ENCODE measurements at places on chromosomes 13 and 19.

- DNase-seq: no peak
Observed at GRCh38 chr19:24166055-24166454, 79.1 kb downstream of the ZNF254 start.

- no peak for DNase-seq
Observed at GRCh38 chr19:21907516-21907915, 71.5 kb upstream of the ZNF43 start.

- DNase-seq: no peak
Observed at GRCh38 chr13:103272770-103273169, 206.6 kb upstream of the SLC10A2 start.

DNA sequence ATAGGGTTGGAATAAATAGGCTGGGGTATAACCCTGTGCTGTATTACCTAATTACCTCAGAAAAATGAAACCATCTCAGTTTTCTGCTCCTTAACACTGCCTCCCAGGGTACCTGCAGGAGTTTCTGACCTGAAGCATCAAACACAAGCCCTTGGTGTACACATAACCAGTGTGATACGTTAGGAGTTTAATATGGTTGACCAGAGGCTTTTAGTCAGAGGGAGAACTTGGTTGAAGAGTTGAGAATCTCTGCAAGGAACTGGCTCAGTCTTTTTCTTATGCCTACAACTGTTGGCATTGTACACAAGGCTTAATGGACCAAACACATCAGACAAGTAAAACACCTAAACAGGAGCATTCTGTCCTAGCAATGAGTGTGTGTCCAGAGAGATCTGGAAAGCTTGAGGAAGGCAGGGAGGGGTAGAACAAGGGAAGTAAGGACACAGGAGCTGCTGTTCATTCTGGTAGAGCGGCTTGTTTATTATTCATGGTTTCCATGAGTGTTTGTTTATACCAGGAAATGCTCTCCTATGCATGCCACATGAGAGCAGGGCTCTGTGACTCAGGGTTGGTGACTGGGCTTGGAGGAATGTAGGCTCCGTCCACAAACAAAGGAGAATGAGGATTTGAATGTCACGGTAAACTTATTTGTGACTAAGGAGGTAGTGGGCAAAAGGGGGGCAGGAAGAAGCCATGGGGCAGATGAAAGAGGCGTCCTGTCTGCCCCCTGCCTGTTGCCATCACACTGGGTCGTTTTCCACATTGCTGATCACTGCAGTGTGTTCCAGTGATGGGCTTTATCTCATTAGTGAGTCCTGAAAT lies 11.9 kb upstream of the SPATA13 start:
- peak; percentile 58 for DNase-seq

- DNase-seq: no peak
Observed at GRCh38 chr13:40181203-40181845, 485.1 kb downstream of the FOXO1 start.

GRCh38 chr13:94481941-94482340 lies 2.5 kb upstream of the DCT start:
- DNase-seq: peak; percentile 17

DNA sequence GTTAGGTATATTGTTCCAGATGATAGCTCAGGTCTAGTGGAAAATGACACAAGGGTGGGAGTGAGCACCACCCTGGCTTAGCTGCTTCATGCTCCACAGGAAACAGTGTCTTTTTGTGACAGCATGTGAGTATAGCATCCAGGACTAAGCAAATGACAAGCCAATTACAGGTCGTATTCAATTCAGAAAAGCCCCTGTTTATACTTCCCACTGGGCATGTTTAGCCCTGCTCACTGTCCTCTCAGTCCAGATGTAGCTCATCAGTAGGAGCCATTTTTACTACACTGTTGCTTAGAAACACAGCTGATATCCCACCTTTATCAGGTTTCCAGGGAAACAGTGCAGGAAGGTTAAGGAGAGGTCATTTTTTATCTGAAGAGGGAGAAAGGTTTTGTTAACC lies 8.0 kb downstream of the ABHD13 start:
- DNase-seq: no peak

GRCh38 chr19:17686023-17686521 lies 2.1 kb downstream of the UNC13A start:
- DNase-seq: no peak

- DNase-seq: no peak
Observed at GRCh38 chr19:49889687-49890348, 6.9 kb downstream of the IL4I1 start.

DNA sequence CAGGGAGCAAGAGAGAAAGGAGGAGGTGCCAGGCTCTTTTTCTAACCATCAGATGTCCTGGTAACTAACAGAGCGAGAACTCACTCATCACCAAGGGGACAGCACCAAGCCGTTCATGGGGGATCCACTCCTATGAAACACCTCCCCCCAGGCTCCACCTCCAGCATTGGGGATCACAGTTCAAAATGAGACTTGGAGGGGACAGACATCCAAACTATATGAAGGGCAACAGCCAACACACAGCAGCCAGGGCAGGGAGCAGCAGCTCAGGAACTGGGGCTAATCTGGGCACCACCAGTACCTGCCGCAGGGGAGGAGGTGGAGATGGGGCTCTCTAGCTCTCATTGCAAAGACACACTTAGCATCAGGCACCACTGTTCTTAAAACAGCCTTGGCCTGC lies 34.3 kb upstream of the VSTM2B start:
- no peak for DNase-seq

GRCh38 chr19:51417810-51418157 lies 342 bp upstream of the SIGLEC10 start:
- no peak for DNase-seq

DNA sequence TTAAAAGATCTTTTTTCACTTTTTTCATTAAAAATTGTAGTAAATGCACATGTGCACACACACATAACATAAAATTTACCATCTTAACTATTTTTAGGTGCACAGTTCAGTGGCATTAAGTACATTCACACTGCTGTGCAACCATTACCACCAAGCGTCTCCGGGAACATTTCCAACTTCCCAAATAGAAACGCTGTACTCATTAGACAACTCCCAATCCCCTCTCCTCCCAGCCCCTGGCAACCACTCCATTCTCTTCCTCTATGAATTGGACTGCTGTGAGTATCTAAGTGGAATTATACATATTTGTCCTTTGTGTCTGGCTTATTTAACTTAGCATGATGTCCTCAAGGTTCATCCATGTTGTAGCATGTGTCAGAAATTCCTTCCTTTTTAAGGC lies 11.6 kb downstream of the GJB2 start:
- DNase-seq: no peak

GRCh38 chr13:37534676-37535075 lies 63.9 kb downstream of the POSTN start:
- no peak for DNase-seq

DNA sequence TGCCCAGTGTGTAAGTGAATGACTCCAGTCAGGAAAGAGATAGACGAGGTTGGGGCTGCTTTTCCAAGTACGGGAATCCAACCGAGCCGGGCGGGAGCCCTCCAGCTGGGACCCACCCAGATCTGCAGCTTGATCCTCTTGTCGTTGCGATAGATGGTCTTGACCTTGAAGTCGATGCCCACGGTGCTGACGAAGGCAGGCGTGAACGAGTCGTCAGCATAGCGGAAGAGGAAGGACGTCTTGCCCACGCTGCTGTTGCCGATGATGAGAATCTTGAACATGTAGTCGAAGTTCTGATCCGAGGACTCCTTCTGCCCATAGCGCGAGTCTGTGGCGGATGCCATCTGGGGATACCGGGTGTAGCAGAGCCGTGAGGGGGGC lies 1.5 kb downstream of the RAB3A start:
- no peak for DNase-seq

DNA sequence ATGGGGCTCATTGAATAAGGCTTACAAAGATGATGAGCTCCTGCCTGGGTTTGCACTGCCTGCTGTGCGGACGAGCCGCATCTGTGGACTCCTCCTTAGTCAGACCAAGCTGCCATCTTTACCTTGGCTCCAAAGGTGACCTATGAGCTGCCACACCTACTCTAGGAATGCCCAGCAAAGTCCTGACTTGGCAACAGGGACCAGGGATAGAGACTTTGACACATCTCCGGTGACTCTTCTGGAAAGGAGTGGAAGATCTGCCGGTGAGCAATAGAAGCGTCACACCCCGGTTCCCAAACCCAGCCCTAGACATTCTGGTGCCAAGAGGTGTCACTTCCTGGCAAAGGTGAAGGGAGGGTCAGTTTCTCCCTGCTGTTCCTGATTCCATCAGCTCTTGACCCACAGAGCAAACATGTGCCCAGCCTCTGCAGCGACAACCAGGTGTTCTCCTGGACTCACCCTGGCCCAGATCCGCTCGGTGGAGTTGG lies 50.2 kb upstream of the GTF3A start:
- no peak for DNase-seq

DNA sequence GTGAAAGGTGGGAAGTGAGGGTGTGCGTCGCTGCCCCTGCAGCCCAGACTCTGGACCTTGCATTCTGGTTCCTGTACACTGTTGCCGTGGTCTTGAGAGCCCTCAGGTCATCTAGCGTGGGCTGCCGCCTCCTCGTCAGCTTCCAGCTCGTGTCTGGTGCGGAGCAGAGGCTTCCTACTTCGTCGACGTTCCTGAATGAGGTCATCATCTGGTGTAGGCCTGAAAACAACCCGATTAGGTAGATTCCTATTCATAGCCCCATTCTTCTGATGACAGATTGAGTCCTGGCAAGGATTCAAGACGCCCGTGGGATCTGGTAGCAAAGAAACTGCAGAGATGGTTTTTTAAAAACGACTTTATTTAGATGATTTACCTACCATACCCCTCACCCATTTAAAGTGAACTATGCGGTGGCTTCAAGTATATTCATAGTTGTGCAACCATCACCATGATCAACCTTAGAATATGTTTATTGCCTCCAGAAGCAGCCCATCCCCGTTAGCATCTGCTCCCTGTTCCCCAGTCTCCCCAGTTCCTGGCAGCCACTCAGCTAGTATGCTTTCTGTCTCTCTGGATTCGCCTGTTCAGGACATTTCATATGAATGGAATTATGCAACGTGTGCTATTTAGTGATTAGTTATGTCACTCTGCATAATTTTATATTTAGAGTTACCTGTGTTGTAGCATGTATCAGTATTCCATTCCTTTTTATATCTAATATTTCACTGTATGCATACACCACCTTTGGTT lies 13.8 kb downstream of the NAXD start:
- DNase-seq: no peak

DNA sequence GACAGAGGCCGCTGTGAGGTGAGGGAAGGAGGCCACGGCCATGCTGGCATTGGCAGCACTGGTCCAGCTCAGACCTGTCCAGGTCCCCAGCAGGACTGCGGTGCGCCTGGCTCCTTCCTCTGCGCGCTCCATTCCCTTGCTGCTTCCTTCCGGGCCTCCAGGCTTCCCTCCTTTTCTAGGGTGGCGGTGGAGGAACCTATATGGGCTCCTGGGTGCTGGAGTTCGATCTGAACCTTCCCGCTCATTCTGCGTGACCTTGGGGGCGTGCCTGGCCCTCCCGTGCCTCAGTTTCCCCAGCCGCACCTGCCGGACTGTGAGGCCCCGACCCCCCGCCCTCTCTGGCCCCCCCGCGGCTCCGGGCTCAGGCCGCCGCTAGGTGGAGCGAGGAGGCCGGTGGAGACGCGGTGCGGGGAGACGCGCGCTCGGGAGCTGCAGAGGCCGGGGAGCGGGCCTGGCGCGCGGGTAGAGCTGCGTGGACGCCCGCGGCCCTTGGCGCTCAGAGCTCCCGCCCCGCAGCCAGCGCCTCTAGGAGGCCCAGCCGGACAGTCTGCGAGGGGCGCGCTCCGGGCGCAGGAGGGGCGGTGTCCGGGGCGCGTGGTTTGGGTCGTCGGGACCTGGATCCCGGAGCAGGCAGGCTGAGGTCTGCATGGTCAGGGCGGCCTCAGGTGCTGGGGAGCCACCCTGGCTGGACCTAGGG lies 29.9 kb downstream of the EFNA2 start:
- no peak for DNase-seq

- DNase-seq: no peak
Observed at GRCh38 chr19:38557205-38557799, 60.5 kb downstream of the MAP4K1 start.

DNA sequence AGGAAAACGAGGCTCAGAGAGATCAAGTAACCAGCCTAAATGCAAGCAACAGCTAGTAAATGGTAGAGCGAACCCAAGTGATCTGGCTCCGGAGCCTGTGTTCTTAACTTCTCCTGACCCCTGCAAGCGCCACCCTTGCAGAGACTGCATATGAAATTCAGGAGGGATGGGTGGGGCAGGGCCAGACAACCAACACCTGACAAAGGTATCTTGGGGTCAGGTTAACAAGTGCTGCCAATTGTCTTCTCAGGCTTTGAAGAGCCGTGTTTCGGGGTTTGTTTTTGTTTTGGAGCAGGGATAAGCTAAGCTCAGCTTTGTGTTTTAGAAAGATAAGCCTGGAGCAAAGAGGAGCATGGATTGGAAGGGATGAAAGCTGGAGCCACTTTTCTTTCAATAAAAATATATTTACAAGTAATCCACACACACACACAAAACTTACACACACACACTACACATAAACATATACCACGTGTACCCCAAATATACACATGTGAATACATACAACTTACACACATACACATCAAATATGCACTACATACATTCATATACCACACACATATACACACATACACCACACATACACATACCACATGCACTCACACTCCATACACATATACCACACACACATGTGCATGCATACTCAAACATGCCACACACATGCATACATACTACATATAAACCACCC lies 722.0 kb downstream of the DIAPH3 start:
- no peak for DNase-seq

DNA sequence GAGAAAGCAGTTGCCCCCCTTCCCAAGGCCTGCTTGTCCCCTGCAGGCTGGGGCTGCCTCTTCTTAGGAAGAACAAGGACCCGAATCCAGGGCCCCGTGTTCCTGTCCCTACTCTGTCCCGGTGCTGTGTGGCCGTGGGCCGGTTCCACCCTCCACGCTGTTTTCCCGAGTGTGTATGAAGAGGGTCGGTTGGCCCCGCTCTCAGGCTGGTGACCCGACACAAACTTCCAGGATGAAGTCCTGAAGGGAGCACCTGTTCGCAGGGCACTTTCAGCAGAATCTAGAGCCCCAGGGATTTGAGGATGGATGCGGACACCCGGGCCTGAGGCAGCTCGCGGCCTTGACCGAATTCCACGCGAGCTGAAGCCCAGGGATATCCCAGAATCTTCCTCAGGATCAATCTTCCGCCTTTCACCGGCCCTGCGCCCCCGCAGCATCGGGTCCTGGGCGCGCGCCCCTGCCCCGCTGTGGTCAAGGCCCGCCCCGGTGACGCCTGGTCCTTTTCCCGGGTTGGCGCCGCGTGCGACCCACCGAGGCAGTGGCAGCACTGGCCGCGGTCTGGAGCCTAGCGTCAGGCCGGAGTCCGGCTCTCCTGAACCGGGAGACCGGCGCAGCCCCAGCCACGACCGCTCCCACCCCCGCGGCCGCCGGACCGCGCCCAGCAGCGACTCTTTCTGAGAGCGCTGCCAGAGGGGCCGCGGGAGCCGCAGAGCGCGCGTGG lies 528 bp upstream of the CHST8 start:
- DNase-seq: no peak
